ENCODE measurements at places on chromosomes 7 and 10. TPM values are rescaled to one million over a fixed set of nuclear protein-coding genes. Genes with fewer than 3 reads are reported as not detected.

TMEM270 gene
- polyA plus RNA-seq = not detected

RAMP3 gene
- 8.0 TPM for polyA plus RNA-seq

EXOC4 gene
- polyA plus RNA-seq = 59.2 TPM

ITPRID1 gene
- not detected for polyA plus RNA-seq

IL15RA gene
- polyA plus RNA-seq = 0.71 TPM

STRIP2 gene
- 3.4 TPM for polyA plus RNA-seq

OR2A7 gene
- polyA plus RNA-seq = 12.7 TPM

SPDYE6 gene
- not detected for polyA plus RNA-seq

GRCh38 chr10:6044060-6044459, 18.1 kb downstream of the IL2RA start:
- no peak for DNase-seq

DNA sequence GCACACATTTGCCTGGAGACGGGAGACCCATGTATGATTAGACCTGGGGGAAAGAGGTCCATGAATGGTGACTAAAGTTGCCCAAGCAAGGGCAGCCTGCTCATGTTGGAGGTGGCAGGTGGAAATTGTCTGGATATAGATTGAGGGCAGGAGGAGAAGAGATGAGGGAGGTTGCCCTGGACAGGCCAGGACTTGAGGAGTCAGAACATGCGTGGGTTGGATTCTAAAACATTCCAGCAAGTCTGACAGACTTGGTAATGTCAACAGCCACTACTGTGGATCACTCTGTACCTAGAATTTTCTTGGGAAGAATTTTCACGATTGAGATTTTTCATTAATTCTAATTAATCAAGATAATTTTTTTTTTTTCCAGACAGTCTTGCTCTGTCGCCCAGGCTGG, 19.1 kb upstream of the SVOPL start:
- DNase-seq = no peak

DNA sequence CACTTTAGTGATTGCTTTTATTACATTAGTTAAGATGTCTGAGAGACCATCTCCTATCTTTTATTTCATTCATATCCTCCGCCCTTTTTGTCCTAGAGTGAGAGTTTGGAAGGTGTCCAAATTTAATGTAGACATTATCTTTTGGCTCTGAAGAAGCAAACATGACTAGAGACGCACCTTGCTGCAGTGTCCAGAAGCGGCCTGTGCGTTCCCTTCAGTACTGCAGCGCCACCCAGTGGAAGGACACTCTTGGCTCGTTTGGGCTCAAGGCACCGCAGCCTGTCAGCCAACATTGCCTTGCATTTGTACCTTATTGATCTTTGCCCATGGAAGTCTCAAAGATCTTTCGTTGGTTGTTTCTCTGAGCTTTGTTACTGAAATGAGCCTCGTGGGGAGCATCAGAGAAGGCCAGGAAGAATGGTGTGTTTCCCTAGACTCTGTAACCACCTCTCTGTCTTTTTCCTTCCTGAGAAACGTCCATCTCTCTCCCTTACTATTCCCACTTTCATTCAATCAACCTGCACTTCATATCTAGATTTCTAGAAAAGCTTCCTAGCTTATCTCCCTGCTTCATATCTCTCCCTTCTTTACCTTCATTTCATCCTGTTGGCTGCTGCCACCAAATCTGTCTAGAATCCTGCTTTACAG, 10.4 kb upstream of the CLCN1 start:
- no peak for DNase-seq

DNA sequence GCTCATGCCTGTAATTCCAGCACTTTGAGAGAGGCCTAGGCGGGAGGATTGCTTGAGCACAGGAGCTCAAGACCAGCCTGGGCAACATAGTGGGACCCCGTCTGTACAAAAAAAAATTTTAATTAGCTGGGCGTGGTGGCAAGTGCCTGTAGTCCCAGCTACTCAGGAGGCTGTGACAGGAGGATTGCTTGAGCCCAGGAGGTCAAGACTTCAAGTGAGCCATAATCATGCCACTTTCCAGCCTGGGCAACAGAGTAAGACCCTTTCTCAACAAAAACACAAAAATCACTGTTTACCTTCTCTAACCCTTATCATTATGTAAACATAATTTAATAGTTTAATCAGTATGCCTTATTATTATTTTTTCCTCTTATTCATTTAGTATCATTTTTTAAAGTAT, 44.5 kb downstream of the GBF1 start:
- no peak for DNase-seq
